Occipital lobe (tissue), 3 donors: ENCODE measurements at places on chromosomes 4 and X. TPM values are rescaled to one million over a fixed set of nuclear protein-coding genes. Genes with fewer than 3 reads are reported as not detected.
A peak's percentile ranks its signal among the peaks of the same experiment; 100 is the strongest.

- DNase-seq = no peak
These were observed 1.2 kb upstream of the EFHC2 start for GRCh38 chrX:44344687-44345086.

OCIAD2 gene
- 27.6 TPM for total RNA-seq

PTTG2 gene
- total RNA-seq = not detected

APLN gene
- 2.7 TPM for total RNA-seq

GRCh38 chr4:88457307-88458103 lies 586 bp downstream of the HERC5 start:
- no peak for DNase-seq

DNA sequence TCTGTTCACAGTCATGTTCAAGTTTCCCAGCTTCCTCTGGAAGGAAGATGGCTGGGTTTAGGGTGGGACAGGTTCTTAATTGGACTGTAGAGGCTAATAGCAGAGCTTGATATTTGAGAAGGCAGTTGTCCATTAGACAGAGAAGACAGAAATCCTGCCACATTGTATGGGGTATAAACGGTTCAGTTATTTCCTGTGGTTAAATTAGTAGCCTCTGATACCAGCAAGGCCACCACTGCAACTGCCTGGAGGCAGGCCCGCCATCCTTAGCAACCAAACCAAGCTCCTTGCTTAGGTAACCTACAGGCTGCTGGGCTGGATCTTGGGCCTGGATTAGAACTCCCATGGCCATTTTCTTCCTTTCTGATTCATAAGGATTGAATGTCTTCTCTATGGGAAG lies 1367.0 kb downstream of the PCDH7 start:
- DNase-seq = no peak

- no peak for DNase-seq
These were observed 356.1 kb downstream of the HNRNPD start for GRCh38 chr4:82017680-82018079.

- no peak for DNase-seq
These were observed 19.8 kb upstream of the LGI2 start for GRCh38 chr4:25050370-25051078.

DNA sequence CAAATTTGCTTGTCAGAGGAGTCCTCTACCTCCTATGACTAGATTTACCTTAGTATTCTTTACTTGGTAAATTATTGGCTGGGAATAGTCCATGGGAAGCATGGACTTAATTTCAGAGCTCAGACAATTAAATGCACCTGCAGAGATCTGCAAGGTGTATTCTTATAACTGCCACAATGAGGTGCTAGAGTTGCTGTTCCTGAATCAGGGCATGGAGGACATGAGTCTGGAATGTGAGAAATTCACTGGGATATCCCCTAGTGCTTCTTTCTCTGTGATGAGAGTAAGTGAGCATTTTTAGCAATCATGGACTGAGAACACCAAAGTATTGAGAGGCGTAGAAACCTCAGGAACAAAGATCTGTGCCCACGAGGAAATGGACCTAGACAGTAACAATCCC lies 32.9 kb upstream of the GRID2 start:
- DNase-seq = no peak

- no peak for DNase-seq
These were observed 68.8 kb upstream of the BCOR start for GRCh38 chrX:40166582-40166981.

DNA sequence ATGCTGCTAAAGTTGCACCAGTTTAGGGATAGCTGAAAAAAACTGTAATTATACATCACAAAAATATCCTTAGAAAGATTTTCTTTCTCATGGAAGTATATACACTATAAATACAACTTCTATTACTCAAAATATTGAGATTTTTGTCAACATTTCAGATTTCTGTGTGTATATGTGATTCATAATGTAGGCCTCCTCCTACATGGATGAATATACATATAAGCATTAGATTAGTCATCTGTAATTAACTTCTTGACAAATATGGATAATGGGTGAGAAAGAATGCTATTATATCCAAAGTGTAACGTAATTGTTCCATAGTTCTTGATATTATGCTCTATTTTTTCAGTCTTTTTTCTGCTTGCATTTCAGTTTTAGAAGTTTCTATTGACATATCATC lies 124.9 kb downstream of the CBLL2 start:
- DNase-seq = no peak

DNA sequence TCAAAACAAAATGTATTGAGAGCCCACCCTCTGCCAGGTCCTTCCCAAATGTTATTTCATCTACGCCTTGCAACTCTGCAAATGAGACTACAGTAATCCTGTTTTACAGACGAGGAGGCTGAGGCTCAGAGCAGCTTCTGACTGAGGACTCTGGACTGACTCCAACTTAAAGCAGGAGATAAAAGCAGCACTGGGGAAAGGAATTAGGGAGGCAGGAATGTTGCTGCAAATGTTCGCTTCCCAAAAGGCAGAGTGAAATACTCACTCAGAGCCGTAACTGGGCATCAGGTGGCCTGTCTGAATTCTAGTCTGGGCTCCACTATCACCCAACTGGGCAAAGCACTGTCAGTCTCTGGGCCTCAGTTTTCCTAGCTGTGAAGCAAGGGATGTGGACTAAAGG lies 94.7 kb upstream of the SRD5A3 start:
- DNase-seq = no peak

GRCh38 chr4:114603497-114603896 lies 4.9 kb downstream of the UGT8 start:
- DNase-seq = no peak

DNA sequence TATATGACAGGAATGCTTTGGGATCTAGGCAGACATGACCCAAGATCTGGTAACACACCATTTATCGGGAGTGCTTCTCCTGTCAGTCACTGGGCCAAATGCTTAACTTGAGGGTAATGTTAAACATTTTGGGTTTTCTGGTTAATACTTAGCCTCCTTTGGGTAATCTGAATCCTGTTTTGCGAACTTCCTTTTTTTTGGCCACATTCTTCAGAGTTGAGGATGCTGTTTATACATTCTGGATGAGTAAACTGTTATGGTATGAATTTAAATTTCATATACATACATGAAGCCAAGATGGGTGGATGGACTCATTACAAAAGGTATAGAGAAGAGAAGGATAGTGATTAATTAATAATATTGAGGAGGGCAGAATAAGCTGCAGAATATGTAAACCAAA lies 36.1 kb downstream of the MID1IP1 start:
- DNase-seq = no peak

SHISA3 gene
- total RNA-seq = 0.16 TPM

DNA sequence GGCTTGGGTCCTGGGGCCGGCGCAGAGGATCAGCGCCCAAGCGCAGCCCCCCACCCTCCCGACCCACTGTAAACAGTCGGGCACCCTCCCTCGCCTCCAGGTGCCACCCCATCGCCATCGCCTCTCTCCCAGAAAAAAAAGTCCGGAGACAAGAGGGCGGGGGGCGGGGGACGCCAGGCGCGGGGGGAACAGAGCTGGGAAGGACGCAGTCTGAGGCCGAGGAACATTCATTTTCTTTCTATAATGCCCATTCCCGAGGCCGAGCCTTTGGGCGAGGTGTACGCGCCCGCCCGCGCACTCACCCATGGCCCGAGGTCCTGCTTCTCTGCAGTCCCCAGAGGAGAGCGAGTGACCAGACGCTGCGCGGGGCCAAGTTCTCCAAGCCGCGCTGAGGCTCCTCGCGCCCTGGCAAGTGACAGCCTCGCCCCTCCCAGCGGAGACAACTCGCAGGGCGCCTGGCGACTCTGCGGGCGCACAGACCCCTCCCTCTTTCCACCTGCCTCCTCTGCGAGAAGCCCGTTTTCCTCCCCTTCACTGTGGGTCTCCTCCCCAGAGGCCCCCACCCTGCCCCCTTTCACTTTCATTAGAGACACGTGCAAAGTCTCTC lies 63.5 kb upstream of the WDR17 start:
- peak; percentile 26 for DNase-seq

DNA sequence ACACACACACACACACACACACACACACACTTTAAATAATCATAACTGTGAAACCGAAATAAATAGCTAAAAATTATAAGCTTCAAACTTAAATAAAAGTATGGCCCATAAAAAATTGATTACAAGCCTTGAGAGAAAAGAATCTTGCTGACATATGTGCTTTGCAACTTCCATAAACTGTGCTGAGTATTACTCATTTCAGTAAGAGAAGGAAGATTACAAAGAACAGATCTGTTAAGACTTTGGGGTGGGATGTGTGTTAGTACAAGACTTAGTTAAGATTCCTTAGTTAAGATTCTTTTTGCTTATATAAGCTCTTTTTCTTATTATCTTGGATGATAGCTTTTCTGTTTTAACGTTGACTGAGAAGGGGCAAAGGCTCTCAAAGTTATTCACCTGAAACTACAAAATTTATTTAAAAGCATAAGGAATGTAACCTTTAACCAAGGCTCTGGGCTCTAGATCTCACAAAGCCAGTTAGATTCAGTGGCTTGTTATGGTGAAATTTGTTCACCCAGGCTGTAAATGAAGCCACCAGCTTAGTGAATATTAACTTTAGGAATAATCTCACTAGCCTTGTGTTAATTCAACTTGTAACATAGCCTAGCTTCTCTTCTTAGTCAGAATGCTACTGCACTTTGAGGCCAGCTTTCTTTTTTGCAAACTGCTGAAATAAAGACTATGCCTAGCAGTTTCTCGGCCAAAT lies 58.2 kb downstream of the ARSJ start:
- no peak for DNase-seq

PPP3CA gene
- 159 TPM for total RNA-seq

FABP2 gene
- total RNA-seq = not detected

KDR gene
- total RNA-seq = 13.7 TPM
